Activated CD4-positive, CD25-positive, alpha-beta regulatory T cell treated with anti-CD3 and anti-CD28 coated beads, Interleukin-2, amount 50 U/mL, for 24 hours (primary cell): ENCODE measurements at places on chromosomes 1 and 21.

- ATAC-seq = no peak
These were observed 90.9 kb downstream of the SLC30A10 start for GRCh38 chr1:219837274-219837993.

DNA sequence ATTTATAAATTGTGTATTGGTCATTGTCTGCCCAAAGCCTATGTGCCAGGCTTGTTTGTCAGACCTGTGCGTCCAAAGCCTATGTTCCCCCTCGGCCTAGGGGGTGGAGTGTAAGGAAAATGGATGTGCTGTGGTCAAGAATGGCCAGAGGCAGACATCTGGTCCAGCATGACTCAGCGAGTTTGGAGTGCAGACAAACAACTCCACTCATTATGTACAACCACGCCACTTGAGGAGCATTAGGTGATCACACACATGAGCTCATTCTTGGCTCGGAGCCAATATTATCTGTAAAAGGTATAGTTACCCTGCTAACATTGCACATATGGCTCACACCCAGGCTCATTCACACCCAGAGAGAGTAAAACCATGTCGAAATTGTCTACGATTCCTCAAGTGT is 1047.6 kb upstream of the ADGRL4 start:
- ATAC-seq = no peak

- no peak for ATAC-seq
These were observed 71.0 kb downstream of the TOMM20 start for GRCh38 chr1:235057385-235058306.

- ATAC-seq = no peak
These were observed 138.4 kb upstream of the BACE2 start for GRCh38 chr21:41029571-41029970.

GRCh38 chr1:234526922-234527321 is 47.9 kb upstream of the TARBP1 start:
- ATAC-seq = no peak

DNA sequence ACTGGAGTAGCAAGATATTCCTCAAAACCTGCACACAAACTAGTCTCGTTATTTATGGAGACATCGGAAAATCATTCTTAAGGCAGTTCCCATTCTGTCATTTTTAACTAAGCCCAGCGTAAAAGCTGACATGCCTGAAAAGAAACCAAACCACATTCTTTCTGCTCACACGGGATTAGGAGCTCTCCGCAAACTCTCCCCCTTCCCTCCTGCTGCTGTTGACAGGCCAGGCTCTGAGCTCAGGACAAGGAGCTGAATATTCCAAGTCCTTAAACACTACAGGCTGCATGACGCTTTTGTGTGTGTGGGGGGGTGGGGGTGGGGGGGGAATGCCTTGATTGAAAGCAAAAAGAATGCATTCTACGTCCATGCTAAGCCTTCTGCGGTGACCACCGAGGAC is 5.2 kb downstream of the OLIG1 start:
- no peak for ATAC-seq

GRCh38 chr1:23521588-23521987 is 9.4 kb downstream of the E2F2 start:
- ATAC-seq = no peak

- no peak for ATAC-seq
These were observed 1113.9 kb upstream of the B3GALT2 start for GRCh38 chr1:194300340-194300739.

DNA sequence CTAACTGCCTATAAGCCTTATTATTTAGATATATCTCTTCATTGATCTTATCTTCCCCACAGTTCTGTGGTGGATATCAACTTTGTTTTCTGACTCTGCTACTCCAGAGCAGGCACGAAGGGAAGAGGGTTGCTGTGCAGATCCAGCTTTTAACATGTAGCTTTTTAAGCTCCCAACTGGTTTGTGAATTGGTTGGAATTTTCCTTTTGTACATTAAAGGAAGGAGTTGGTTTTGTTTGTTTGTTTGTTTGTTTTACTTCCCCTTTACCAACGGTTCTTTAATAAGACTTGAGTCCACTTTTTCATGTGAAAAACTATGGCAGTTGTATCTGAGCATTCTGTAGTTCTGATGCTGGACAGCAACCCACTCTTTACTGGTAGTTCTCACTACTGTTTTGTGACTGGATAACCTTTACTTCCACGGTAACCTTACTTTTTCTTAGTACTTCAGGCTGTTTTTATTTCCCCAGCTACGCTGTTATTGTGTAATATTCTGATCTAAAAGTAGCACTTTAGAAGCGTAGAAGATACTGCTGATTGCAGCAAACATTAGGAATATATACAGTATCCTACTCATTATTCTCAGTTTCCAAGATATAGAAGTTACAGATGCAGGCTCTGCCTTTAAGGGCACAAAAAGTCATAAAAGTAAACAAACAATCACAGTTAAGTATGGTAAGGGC is 1.6 kb downstream of the GNPAT start:
- no peak for ATAC-seq

GRCh38 chr1:17586172-17586964 is 46.9 kb downstream of the ARHGEF10L start:
- ATAC-seq = no peak
